ENCODE measurements at places on chromosomes 11 and 22.

DNA sequence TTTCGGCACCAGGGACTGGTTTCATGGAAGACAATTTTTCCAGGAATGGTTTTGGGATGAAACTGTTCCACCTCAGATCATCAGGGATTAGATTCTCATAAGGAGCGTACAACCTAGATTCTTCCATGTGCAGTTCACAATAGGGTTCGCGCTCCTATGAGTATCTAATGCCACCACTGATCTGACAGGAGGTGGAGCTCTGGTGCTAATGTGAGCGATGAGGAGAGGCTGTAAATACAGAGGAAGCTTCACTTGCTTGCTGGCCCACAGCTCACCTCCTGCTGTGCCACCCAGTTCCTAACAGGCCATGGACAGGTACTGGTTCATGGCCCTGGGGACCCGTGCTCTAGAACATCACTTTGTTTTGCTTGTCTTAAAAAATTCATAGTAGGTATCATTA lies 41.8 kb upstream of the AMPD3 start:
- peak; percentile 53 for DNase-seq

GRCh38 chr11:6650980-6651379 lies 4.6 kb downstream of the DCHS1 start:
- DNase-seq: no peak

- no peak for DNase-seq
These were observed 33.0 kb upstream of the MYOD1 start for GRCh38 chr11:17686231-17686980.

GRCh38 chr11:92558323-92558722 lies 333.7 kb downstream of the FAT3 start:
- DNase-seq: peak; percentile 99

- no peak for DNase-seq
These were observed 37.1 kb upstream of the CARS1 start for GRCh38 chr11:3094223-3094824.
